ENCODE measurements at places on chromosomes 11 and 22.
A peak's percentile ranks its signal among the peaks of the same experiment; 100 is the strongest.

DNA sequence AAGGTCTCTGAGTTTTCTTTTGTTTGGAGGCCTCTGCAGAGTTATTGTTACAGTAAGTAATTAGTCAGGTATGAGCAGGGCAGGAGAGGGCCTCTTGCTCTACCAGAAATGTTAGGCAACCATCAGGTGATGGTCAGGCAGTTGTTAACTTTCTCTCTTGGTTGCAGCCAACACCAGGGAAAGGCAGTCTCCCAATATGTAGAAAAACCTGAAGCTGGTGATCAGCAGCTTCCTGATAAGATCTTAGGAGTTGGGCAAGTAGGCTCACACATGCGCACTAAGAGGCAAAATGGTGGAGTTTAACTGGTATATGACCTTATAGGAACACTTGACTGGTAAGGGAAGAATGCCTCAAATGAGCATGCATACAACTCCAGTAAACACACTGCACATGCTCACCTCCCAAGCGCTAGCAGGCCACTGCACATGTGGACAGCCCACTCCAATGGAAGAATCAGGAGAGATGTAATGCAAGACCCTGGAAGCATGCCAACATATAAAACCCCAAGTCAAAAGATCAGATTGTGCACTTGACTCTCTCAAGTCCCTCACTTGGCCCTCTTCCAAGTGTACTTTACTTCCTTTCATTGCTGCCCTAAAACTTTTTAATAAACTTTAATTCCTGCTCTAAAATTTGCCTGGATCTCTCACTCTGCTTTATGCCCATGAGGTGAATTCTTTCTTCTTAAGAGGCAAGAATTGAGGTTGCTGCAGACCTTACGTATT, 23.7 kb upstream of the SLC35F2 start:
- peak; percentile 45 for DNase-seq

DNA sequence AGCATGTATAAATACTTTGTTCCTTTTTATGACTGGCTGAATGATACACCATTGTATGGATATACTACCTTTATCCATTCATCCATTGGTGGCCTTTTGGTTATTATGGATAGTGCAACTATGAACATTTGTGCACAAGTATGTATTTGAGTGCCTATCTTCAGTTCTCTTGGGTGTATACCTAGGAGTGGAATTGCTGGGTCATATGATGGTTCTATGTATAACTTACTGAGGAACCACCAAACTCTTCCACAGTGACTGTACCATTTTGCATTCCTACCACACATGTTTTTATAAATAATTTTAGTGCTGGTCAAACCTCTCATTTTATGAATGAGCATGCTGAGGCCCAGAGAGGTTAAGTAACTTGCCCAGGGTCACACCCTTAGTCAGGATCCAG, 3.8 kb upstream of the PATZ1 start:
- no peak for DNase-seq

GRCh38 chr11:68928136-68928880, 24.6 kb downstream of the IGHMBP2 start:
- no peak for DNase-seq

DNA sequence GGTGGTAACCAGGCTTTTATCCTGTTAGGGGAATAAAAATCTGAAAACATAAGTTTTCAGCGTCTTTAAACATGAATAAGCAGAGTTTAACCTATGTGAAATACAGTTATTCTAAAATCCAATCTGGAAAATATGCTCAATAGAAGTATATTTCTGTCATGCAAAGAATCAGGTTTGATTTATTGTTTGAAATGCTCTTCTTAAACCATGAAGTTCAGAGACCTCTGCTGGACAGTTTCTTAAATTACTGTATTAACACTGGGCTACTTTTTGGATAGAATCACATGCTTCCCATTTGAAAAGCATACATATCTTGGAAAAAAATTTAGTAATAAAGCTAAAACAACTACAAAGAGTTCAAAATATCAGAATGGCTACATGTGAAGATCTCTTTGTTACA, 25.4 kb downstream of the APIP start:
- peak; percentile 85 for DNase-seq

DNA sequence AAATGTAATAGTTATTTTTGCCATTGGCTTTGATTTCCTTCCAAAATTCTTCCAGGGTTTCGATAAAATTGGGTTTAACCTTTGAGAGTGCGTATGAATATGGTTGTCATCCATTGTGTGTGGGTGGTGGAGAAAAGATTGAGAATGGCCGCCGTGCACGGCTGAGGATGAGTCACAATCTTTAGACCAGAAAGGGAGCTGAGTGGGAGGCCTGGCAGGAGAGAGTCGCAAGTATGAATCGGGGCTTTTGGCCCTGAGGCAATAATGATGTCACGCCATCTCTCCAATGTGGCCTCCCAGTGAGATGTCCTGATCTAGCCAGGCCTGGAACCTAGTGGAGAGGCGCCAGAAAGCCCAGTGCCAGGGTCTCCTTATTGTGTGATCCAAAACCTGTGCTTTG, 33.1 kb upstream of the SMPD1 start:
- no peak for DNase-seq

Data from HT-29 (cell line).